Lower lobe of right lung (tissue), 2 donors: ENCODE measurements at places on chromosomes 4 and X.

GRCh38 chr4:144614850-144615585, 30.9 kb upstream of the HHIP start:
- no peak for DNase-seq

GRCh38 chr4:38526412-38526811, 137.6 kb upstream of the KLF3 start:
- DNase-seq: no peak

- DNase-seq: no peak
These were observed 62.6 kb upstream of the ALB start for GRCh38 chr4:73341454-73341853.

DNA sequence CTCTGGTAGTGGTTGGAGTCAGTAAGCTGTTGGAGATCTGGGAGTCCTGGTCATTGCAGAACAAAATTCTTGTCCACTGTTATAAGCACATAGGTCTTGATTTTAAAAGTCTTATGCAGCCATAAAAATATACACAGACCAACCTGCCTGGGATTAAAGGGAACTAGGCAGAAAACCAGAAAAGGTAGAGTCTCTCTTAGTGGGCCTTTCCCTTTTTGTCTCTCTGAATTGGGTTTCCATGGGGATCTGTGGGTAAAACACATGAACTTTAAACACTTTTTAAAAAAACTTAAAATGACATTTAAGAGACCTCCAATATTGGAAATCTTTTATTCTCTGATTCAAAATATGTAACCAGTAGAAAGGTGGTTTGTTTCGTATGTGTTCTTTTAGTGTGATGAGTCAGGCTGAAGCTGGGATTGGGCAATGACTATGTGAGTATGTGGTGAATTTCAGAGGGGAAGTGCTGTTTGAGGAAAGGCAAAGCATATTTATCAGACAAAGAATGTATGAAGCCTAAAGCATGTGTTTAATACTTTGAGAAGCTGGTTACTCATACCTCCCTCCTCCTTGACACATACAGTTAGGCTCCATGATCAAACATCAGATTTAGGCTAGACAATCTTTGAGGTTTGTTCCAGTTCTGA, 29.6 kb downstream of the SLC16A2 start:
- DNase-seq: no peak

DNA sequence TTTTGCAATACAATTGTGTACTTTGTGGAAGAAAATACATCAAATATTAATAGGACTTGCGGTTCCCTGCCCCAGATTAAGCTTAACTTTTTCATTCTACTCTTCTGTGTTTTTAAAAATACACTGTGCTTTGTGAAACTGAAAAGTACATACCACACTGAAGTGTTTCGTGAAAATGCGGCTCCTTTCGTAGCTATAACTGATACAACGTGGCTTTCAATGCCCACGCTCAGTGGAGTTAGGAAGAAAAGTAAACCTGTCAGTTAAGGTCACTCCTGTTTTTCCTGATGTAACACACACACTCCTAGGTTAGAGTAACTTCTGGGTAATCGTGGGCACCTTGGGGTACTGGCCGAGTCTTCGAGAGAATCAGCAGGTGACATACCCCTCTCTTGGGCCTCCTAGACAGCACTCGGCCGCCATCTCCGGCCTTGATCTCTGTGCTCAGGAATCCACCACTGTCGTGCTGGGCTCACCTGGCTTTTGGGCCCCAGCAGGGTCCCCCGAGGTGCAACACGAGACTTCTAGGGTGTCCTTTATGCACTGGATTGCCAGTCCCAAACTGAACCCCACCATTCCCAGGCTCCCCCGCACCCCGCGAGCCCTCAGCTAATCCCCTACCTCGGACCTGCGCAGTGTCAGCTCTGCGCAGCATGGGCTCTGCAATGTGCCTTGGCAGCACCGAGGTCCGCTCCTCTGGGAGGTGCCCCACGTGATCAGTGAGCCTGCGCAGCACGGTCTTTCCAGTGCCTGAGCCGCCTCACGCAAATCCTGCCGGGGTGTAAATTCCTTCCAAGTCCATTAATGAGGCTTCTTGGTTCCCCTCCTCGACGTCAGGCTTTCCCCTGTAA, 162.6 kb upstream of the INTU start:
- DNase-seq: no peak

DNA sequence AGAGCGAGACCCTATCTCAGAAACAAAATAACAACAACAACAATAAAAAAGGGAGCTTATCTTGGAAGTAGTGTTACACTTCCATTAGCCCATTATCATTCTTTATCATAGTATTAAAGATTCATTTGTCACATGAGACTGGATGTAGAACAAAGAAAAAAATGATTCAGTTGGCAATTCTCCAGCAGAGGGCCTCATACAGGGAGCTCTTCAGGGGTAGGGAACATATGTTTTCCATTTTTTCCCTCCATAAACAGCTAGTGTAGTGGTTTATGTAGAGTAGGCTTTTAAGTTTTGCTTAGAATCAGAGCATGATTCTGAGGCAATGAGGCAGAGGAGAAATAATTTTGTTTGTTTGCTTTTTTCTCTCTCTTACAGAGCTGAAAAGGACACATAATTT, 5.8 kb downstream of the CPE start:
- no peak for DNase-seq

GRCh38 chr4:110636171-110636679, 13.3 kb upstream of the PITX2 start:
- DNase-seq: no peak
